ENCODE measurements at places on chromosomes 2 and 18.

DNA sequence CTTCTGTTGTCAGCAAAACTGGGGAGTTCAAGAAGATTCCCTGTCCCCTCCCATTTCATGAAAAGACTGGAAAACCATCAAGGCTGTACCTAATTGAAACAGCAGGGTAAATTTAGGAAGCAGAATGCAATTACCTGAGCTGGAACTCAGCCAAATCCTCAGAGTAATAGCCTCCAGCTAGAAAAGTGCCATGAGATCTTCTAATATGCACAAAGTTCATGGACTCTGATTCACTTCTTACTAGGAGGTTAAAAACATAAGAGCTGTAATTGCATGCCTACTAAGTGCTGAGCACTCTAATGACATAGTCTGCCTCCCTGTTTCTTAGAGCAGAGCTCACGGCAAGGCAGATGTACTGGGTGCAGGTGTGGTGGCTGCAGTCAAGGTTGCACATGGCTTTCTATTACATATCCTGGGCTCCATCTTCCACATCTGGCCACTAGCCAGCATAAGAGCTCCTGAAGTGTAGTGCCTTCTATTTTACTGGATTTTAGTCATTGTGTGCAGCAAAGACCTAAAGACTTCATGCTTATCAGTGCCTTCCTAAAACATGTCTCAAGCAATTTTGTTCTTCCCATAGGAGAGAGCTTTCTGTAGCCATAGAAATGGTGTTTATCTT is 341.7 kb downstream of the PTPRM start:
- no peak for DNase-seq

- DNase-seq, result no peak
Observed at GRCh38 chr2:109066501-109066900, 62.5 kb upstream of the SH3RF3 start.

- DNase-seq, result no peak
Observed at GRCh38 chr18:73966954-73967353, 180.7 kb downstream of the FBXO15 start.

DNA sequence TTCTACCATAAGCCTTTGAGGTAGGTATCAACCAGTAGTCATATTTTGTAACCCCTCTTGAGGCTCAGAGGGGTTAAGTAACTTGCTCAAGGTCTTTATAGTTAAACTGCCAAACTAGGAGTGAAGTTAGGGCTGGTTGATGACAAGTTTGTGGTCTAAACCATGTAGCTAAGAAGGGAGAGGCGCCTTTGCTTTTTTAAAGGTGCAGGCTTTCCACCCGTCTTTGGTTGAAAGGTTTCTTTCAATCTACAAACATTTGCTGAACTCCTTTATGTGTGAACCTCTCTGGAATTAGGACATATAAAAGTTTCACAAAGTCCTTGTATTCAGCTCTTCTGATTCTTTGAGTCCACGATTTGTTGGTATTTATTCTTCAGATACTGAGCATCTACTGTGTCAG is 2.4 kb upstream of the MTA3 start:
- no peak for DNase-seq

GRCh38 chr2:227370791-227371312 is 8.3 kb downstream of the TM4SF20 start:
- DNase-seq, result peak; percentile 58

GRCh38 chr18:63207835-63208234 is 111.7 kb downstream of the BCL2 start:
- DNase-seq, result no peak

- no peak for DNase-seq
Observed at GRCh38 chr2:16168506-16169264, 228.3 kb downstream of the MYCN start.

- DNase-seq, result peak; percentile 49
Observed at GRCh38 chr2:14420851-14421250, 211.7 kb upstream of the LRATD1 start.
